Kidney epithelial cell (primary cell): ENCODE measurements at places on chromosomes 2 and 18. TPM values are rescaled to one million over a fixed set of nuclear protein-coding genes. Genes with fewer than 3 reads are reported as not detected.

GRCh38 chr2:234245945-234246344 is 195.4 kb downstream of the SPP2 start:
- DNase-seq: peak; percentile 88

ANKRD30BL gene
- 0.14 TPM in 1 of 2 replicates, not detected in the other for total RNA-seq

ZNF396 gene
- 2.0 and 3.3 TPM in 2 replicates for total RNA-seq

DNA sequence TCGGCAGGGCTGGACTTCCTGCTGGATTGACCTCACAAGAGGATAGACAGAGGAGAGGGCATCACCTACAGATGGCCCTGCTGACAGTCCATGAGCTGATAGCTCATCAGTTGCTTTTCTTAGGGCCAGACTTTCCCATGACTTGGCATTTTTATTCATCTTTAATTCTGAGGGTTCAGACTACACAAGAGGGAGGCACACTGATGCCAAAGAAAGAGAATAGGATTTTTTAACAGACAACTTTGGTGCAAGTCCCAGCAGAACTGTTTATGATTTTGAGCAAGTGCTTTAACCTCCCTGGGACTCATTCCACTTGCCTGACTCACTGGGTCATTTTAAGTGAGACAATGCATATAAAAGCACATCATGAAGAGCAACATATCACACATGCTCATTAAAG is 299.2 kb downstream of the INSIG2 start:
- peak; percentile 19 for DNase-seq
